ENCODE measurements at places on chromosomes 2 and 18.

GRCh38 chr2:44980751-44981713 is 28.2 kb downstream of the SIX2 start:
- DNase-seq = no peak

DNA sequence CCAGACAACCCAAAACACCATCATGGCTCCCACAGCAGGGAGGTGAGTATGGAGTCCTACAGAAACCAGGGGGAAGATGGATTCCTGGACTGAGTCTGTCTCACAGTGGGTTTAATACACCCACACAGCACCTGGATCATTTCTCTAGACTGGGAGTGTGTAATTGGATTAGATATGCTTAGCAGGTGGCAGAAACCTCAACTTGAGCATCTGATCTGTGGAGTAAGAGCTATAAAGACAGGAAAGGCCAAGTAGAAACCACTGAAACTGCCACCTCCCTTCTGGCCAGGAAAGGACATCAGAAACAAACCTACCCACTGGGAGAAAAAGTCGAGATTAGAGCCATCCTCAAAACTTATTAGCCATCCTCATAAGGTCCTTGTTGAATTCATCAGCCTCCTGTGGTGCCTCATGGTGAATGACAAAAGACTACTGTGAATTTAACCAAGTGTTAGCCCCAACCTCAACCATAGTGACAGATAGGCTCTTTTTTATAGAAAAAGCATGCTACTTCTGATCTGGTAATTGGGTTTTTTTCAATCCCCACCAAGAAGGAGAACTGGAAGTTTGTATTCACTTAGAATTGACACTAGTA is 28.1 kb upstream of the CHST9 start:
- DNase-seq = no peak

GRCh38 chr18:62977512-62977911 is 262.2 kb downstream of the PHLPP1 start:
- no peak for DNase-seq

DNA sequence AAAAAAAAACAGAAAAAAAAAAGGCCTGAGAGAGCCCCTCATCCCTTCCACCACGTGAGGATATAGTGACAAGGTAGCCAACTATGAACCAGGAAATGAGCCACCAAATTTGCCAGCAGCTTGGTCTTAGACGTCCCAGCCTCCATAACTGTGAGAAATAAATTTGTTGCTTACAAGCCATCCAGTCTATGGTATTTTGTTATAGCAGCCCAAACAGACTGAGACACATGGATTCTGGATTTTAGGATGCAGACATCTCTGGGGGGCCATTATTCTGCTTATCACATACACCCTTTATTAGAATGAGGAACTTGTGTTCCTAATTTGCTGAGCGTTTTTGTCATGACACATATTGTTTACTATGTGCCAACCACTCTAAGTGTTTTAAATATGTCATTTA is 5.4 kb upstream of the YIPF4 start:
- no peak for DNase-seq

DNA sequence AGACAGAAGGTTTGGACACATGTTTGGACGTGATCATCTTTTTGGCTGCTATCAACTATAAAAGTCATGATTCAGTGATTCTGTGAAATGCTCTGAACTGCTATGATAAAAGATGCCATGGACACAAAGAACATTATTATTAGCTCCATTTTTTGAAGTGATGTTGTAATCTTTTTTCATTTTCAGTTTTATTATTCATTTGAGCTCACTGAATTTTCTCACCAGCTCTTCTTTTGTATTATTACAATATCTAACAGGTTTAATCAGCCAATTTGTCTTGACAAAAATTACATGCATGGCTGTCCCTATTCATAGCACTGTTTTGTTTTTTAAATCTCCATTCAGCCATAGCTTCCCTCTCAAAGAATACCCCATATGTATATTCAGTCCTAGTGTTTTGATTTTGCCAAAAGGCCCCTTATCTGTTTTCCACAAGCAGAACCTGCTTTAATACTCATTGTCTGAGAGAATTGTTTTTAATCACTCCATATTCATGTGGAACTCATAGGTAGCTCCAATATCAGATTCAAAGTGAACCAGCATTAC is 314.0 kb upstream of the FAM98A start:
- no peak for DNase-seq

- DNase-seq = no peak
Measured at GRCh38 chr2:238928520-238929241, 80.8 kb downstream of the TWIST2 start.

- DNase-seq = no peak
Measured at GRCh38 chr2:48406794-48407349, 123.1 kb upstream of the STON1 start.
